ENCODE measurements at places on chromosomes 11 and 22.
A peak's percentile ranks its signal among the peaks of the same experiment; 100 is the strongest.

- DNase-seq: peak; percentile 44
Observed at GRCh38 chr11:57567515-57568329, at the start of gene UBE2L6. TSS of gene UBE2L6 (minus strand) at chr11:57567672. CDS start at chr11:57567611, 61 bp downstream.

GRCh38 chr11:130763087-130763980 is 152.9 kb downstream of the SNX19 start:
- DNase-seq: peak; percentile 45

GRCh38 chr22:33652615-33653014 is 267.7 kb downstream of the LARGE1 start:
- peak; percentile 39 for DNase-seq

DNA sequence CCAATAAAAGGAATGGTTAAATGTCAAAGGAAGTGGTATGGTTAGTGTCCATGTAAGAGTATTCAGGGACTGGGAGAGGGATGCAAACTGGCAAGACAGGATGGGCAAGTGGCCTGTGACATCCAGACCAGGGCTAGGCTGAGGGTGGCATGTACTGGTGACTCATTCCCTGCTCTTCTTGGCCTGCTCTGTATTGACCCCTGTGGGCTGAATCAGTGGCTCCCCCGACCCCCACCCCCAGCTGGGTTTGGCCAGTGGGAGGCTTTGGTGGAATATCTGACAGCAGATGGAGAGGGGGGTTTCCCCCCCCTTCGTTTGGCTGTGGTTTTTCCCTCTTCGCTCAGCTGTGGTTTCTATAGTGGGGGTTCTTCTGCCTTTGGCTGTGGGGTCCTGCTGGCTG is 87.7 kb downstream of the CSNK2A3 start:
- DNase-seq: no peak

DNA sequence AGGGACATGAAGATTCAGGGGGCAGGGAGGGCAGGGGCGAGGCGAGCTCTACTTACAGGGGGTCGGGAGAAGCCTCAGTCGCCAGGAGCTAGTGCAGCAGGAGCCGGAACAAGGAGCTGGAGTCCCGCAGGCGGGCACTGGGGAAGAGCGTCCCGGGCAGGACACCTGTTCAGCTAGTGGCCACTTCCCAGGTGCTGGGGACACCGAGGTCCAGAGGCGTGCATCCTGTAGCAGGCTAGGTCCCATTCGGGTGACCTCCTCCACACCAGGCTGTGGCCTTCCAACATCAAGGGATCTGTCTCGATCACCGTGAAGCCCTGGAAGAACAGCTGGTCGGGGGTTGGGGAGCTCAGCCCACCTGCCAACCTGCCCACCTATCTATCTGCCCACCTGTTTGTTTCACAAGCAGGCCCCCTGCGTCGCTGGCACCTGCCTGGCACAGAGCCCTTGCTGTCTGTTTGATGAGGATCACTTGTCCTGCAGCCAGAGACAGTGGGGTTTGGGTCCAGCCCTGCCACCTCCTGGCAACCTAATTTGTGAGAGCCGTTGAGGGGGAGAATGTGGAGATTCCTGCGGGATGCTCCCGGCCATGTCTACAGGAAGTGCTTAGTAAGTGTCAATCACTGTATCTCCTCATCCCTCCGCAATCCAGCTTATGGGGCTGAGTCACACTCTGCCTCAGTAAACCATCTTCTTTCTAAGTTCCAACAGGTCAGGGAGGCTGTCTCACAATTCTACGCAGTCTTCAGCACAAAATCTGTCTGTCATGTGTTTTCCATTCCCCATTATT is 940.9 kb downstream of the BRD1 start:
- no peak for DNase-seq

- DNase-seq: no peak
Observed at GRCh38 chr11:72024069-72024754, 25.5 kb downstream of the IL18BP start.

GRCh38 chr22:17120281-17120680 is 879 bp downstream of the TMEM121B start:
- DNase-seq: peak; percentile 18

GRCh38 chr22:43530349-43531201 is 118.8 kb downstream of the MPPED1 start:
- DNase-seq: no peak

GRCh38 chr11:118156531-118157185 is 4.0 kb upstream of the SCN4B start:
- DNase-seq: no peak

DNA sequence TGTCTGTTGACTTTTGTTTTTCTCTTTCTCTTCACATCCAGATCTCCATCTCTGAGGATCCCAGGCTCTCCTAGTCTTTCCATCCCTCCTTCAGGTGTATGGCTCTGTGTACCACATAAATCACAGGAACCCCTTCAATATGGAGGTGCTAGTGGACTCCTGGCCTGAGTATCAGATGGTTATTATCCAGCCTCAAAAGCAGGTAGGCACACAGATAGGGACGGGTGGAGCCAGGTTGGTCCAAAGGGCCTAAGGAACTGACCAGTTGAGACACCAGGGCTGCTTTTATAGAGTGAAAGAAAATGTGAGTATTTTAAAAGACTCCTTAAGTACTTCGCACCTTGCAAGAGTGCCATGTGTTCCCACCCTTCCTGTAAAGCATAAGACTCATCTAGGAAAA is 39.9 kb downstream of the GLYATL1 start:
- no peak for DNase-seq
